ENCODE measurements at places on chromosomes 13 and 19.

DNA sequence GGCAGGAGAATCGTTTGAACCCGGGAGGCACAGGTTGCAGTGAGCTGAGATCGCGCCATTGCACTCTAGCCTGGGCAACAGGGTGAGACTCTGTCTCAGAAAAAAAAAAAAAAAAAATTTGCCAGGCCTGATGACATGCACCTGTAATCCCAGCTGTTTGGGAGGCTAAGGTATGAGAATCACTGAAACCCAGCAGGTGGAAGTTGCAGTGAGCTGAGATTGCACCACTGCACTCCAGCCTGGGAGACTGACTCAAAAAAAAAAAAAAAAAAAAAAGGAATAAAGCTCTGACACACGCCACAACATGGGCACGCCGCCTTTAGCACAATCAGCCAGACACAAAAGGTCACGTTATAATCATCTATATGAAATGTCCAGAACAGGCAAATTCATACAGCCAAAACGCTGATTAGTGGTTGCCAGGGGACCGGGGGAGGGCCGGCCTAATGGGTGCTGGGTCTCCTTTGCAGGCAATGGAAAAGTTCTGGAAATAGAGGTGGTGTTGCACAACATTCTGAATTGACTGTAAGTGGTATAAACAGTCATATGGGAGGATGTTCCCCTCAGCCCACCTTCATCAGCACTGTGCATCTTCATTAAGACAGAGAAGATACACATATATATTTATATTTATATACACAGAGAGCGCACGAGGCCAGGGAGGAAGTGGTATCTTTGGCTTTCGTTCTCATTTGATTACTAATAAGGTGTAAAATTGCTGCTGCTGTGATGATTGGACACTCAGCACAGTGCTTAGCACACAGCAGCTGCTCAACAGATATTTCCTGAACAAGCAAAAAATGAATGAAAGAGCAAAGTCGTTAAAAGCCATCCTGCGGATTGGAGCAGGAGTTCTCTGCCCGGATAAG, 3.8 kb downstream of the HSPBP1 start:
- DNase-seq, result no peak

- no peak for DNase-seq
Observed at GRCh38 chr19:18620311-18620710, 7.6 kb downstream of the TMEM59L start.

DNA sequence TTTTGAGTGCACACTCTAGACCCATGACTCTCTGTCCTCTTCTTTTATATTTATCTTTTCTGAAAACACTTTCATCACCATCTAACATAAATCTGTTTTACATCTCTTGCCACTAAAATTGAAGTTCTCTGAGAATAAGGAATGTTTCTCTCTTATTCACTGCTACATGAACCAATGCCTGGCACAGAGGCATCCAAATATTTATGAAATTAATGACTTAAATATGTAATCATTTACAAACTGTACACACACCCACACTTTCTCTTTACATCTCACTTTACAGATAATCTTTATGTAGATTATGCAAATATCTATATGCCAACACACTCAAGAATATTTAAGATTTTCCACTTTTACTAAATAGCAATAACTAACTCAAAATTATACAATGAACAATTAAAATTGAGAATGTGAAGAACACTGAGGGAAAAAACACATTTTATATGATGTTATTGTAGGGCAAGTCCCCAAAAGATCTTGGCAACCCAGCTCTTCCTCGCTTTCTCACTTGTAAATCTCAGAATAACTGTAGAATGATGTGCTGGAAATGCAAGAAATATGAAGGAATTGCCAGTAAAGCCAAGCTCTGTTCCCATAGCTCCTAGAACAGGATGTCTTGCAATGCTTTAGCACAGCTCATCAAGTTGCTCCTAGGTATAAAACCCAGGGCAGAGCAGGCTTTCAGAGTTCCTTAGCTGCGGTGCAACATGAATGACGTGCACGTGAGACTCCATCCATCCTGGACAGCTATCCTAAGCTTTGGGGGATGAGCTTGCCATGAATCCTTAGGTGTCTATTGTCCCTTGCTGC, 50.7 kb downstream of the UGGT2 start:
- no peak for DNase-seq

GRCh38 chr13:26025196-26025595, 26.6 kb downstream of the SHISA2 start:
- DNase-seq, result no peak

DNA sequence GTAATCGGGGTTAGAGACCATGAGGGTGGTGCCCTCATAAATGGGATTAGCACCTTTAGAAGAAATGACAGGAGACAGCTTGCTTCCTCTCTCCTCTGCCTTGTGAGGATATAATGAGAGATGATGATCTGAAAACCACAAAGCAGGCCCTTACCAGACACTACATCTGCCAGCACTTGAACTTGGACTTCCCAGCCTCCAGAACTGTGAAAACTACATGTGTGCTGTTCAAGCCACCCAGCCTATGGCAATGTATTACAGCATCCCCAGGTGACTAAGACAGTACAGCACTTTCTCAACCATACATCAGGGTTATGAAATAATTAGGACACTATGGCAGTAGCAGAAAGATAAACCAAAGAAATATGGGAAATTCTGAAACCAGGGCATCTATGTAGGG, 7.4 kb downstream of the ZNF564 start:
- no peak for DNase-seq

- DNase-seq, result no peak
Observed at GRCh38 chr13:39095500-39095899, 57.2 kb downstream of the NHLRC3 start.

DNA sequence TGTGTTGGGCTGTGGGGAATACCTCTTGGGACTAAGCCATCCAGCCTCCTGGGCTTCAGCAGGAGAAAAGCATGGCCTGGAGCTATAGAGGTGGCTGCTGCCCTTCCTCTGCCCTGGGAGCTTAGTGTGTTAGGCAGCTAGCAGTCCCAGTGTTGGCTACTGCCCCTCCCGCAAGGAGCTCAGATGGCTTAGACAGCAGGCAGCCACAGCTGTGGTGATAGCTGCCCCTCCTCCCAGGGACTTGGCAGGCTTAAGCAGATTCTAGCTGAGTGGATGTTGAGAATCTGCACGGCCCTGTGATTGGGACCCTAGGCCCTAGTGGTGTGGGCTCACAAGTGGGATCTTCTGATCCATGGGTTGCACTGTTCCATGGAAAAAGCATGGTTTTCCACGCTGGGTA, 264.5 kb downstream of the TDRD3 start:
- DNase-seq, result no peak

GRCh38 chr13:31014456-31014855, 82.0 kb downstream of the TEX26 start:
- no peak for DNase-seq

GRCh38 chr19:45924891-45925447, 10.4 kb upstream of the NANOS2 start:
- no peak for DNase-seq

- DNase-seq, result no peak
Observed at GRCh38 chr19:29896802-29897201, 45.2 kb upstream of the URI1 start.

DNA sequence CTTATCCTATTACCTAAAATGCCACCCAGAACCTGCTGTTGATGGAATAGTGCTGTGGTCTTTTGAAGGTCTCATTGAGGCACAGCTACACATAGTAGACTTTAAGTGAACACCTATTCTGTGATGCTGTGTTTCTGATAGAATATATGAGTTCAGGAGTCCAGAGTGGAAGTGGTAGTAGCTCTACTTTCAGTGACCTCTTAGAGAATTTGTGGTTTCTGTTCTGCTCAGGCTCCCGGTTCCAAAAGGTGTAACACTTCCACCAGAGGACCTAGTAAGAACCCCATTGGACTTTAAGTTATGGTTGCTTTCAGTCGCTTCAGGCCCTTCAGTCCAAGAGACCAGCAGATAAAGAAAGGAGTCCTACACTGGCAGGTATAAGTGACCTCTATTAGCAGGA, 11.4 kb upstream of the MYCBP2 start:
- DNase-seq, result no peak

DNA sequence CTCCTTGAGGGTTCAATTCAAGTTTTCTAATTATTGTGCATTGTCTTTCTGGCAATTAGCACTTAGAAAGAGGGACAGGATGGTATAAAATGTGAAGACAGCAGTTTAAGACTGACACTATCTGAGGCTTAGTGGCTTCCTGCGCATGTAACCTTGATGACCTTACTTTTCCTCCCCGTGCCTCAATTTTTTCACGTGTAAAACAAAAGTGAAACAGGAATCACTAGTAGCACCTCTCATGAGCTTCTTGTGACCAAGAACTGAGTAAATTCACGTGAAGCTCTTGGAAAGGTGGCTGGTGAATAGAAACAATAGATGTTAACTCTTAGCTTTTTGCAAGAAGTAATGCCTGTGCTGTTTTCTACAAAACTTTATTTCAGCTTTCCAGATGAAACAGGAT, 233.9 kb downstream of the LMO7 start:
- no peak for DNase-seq

- DNase-seq, result peak; percentile 93
Observed at GRCh38 chr13:73765651-73766384, 368.4 kb downstream of the KLF12 start.

DNA sequence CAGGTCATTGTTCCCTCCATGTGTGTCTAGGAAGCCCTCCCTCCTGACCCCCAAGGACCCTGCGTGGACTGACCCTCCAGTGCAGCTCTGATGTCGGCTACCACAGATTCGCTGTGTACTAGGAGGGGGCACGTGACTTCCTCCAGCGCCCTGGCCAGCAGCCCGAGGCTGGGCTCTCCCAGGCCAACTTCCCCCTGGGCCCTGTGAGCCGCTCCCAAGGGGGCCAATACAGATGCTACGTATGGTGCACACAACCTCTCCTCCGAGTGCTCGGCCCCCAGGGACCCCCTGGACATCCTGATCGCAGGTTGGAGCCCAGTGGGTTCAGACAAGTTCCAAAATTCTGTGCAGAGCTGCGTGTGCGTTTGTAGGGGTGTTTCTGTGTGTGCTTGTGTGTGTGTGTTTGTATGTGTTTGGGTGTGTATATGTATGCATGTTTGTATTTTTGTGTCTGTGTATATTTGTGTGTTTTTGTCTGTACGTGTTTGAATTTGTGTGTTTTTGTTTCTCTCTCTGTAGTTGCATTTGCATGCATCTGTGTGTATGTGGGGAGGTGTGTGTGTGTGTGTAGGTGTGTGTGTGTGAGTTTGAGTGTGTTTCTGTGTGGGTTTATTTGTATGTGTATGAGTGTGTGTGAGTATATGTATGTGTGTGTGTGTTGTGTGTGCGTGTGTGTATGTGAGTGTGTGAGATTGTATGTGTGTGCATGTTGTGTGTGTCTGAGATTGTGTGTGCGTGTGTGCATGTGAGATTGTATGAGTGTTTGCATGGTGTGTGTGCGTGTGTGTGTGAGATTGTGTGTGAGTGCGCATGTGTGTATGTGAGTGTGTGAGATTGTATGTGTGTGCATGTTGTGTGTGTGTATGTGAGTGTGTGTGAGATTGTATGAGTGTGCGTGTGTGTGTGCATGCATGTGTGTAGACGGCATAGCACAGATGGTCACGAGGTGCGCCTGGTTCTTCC, 21.4 kb upstream of the LILRA2 start:
- DNase-seq, result no peak

DNA sequence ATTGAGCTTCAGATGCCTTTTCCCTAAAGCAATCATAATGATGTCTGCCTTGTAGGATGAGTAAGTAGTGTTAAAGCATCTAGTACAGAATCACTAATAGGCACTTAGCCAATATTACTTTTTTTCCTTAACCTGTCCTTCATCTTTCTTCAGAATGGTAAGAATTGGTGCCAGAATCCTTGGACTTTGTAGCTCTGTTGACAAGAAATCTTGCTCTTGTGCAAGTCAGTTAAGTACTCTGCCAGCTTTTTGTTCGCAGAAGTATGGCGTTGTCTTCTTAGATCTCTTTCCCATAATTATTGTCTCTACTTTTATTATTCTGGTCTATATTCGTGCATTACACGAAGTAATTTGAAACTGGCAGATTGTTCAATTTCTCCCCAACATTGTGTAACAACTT, 554.5 kb downstream of the PCDH9 start:
- DNase-seq, result no peak

GRCh38 chr19:20182222-20182785, 15.3 kb downstream of the ZNF486 start:
- DNase-seq, result peak; percentile 46

DNA sequence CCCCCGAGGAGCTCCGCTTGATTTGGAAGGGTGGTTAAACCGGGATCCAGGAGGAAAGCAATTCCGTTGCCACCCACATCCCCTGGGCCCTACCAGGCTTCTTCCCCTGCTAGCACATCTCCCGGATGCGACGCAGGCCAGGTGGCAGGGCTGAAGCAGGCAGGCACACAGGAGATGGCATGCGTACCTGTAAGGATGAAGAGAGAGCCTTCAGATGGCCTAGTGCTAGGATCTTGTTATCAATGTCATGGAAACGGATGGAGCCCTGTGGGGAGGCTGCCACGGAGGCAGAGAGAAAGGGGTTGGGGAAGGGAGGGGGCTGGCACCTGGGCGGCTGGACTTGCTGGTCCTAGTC, 8.5 kb upstream of the SOX1 start:
- no peak for DNase-seq

- DNase-seq, result no peak
Observed at GRCh38 chr13:76965759-76966421, 17.6 kb downstream of the ACOD1 start.

GRCh38 chr19:38194061-38194701, 29.8 kb downstream of the DPF1 start:
- DNase-seq, result no peak

DNA sequence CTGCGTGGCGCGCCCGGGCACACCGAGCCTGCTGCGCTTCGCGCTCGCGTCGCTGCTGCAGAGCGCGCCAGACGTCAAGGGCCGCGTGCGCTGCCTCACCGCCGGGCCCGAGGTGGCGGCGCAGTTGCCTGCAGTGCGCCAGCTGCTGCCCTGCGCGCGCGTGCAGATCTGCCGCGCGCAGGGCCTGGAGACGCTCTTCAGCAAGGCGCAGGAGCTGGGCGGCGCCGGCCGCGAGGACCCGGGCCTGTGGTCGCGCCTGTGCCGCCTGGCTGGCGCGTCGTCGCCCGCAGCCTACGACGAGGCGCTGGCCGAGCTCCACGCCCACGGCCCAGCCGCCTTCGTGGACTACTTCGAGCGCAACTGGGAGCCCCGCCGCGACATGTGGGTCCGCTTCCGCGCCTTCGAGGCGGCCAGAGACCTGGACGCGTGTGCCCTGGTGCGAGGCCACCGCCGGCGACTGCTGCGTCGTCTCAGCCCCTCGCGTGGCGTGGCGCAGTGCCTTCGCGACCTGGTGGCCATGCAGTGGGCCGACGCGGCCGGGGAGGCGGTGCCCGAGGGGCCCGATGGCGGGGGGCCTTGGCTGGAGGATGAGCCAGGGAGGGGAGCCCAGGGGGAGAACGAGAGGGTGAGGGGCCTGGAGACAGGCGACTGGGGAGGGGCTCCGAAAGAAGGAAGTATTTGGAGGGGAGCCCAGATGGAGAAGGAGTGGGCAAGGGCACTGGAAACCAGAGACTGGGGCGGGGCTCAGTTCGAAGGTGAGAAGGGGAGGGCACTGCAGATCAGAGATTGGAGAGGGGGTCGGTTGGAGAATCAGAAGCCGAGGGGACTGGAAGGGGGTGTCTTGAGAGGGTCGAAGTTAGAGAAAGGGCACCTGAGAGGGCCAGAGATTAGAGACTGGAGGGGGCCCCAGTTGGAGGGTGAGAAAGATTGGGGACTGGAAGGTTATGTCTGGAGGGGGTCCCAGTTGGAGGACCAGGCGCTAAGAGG, 24.7 kb downstream of the ZSWIM9 start:
- DNase-seq, result no peak

GRCh38 chr19:18488403-18488723, 33.5 kb downstream of the ELL start:
- DNase-seq, result no peak

- DNase-seq, result no peak
Observed at GRCh38 chr19:51664997-51665396, 18.4 kb upstream of the SIGLEC14 start.

- DNase-seq, result no peak
Observed at GRCh38 chr13:77800219-77800618, 102.7 kb downstream of the SLAIN1 start.
